ENCODE measurements at places on chromosomes 4 and X. TPM values are rescaled to one million over a fixed set of nuclear protein-coding genes. Genes with fewer than 3 reads are reported as not detected.

The CLGN gene
- total RNA-seq: 5.3 TPM

The OTC gene
- total RNA-seq: not detected

The CC2D2A gene
- total RNA-seq: 12.2 TPM

The GPC3 gene
- total RNA-seq: not detected

The DOK7 gene
- total RNA-seq: 0.12 TPM

The TCEANC gene
- total RNA-seq: 0.95 TPM

The TLR3 gene
- total RNA-seq: 0.39 TPM

The STK32B gene
- 18.0 TPM for total RNA-seq

The DKK2 gene
- total RNA-seq: not detected

The MTNR1A gene
- 0.43 TPM for total RNA-seq

The ADGRA3 gene
- total RNA-seq: 20.9 TPM

The IQCM gene
- total RNA-seq: not detected

Data from A549 treated with ZK216348 at 1 μM for 4 hours (cell line).